ENCODE measurements at places on chromosomes 11 and 22.

GRCh38 chr11:73520353-73521061 is 77.4 kb downstream of the FAM168A start:
- no peak for DNase-seq

- DNase-seq = no peak
These were observed 706 bp upstream of the SCYL1 start for GRCh38 chr11:65524014-65524740.

DNA sequence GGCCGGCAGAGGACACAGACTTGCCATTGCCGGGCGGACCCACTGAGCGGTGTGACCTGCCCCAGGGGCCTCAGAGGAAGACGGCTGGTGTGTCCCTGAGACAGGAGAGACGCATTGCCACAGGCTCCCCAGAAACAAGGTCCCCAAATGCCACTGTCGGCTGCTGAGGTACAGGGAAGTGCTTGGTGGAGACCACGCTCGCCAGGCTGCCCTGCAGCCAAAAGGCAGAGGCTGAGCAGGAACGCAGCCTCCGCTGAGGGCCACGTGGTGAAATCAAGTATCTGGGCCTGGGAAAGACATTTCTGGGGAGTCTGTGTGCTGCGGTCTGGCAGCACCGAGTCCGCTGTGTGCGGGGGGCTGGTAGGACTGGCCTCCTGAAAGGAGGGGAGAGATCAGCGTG is 794.9 kb downstream of the BRD1 start:
- no peak for DNase-seq

- DNase-seq = no peak
These were observed 308.9 kb downstream of the KCNA4 start for GRCh38 chr11:29707924-29708323.

DNA sequence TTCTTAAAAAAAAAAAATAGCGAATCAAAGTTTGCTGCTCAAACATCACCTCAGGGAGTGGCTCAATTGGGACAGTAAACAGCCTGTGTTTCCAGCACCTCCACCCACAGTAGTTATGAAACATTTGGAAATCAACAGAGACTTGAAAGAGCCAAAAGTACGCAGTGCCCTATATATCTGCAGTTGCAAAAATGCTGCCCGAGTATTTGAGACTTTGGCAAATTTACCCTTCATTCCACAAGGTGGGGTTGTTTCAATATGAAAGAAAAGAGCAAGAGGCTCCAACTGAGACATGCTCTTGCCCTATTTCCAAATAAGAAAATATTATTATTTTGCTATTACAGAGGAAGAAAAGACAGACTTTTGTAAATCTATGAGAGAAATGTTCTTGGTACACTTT is 851.1 kb upstream of the RAG2 start:
- no peak for DNase-seq
